ENCODE measurements at places on chromosomes 16 and 17.

- peak; percentile 71 for DNase-seq
Measured at GRCh38 chr16:29806641-29807425, 504 bp downstream of the MAZ start.

GRCh38 chr16:5615868-5616642, 518.5 kb upstream of the EEF2KMT start:
- DNase-seq = peak; percentile 76

DNA sequence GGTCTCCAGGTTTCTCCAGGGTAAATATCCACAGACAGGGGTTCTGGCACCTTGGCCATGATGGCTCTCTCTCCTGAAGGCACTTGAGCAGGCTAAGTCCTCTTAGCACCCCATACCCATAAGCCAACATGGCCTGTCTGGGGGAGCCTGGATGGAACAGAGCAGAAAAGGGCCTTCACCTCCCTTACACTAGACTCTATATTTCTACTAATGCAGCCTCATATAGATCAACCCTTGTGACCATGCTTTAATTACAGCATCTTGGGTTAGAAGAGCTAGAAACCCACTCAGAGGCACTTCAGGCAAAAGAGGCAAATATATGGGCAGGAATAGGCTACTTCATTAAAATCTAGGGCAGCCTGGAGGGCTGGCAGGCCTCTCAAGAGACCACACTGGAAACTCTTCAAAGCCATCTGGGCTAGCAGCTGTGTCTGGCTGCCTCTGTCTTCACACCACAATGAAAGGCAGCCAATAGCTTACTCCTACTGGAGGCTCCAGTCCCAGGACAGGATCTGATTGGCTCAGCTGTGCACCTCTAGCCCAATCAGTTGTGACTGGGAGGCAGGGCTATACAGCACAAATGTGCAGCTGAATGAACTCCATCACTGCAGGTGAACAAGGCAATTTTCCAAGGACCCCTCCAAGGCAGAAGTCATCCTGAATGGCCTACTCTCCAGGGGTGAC, 4.7 kb upstream of the CDT1 start:
- DNase-seq = no peak

DNA sequence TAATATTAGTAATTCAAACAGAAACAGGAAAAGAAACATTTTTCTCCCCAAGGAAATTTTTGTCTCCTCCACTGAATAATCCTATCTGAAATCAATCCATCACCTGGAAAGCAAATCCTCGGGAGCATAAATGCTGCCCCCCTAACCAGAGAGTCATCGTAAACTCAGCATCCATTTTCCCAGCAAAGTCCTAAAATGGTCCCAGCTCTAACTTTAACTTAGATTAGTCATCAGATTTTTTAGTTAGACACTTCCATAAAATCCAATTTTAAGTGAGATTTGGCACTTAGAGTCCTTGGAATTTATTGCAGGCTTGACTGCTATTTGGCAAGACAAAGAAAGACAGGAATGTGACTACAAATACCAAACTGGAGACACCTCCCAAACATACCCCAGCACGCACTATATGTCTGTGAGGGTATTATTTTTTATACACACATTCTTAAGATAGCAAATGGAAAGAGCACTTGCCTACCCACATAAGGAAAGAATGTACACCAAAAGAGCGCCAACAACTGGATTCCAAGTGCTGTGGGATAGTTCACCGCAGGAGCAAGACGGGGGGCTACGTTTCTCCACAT, 15.4 kb downstream of the SCO1 start:
- no peak for DNase-seq

DNA sequence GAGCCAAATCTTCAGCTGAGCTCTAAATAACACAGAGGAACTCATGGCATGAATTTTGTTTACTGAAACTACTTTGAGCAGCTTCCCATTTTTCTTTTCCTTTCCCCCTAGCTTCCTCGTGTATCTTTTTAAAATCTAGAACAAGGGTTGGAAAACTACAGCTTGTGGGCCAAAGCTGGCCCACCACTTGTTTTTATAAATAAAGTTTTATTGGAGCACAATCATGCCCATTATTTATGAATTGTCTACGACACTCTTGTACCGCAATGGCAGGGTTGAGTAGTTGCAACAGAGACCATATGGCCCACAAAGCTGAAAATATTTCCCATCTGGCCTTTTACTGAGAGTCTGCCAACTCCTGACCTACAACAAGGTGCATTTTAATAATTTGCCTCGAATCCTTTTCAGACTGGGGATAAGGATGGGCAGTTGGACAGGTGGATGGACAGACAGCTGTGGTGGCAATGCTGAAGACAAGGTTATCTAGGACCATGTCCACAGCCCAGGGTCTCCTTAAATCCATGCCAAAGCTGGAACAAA, 87.7 kb downstream of the RMI2 start:
- no peak for DNase-seq

GRCh38 chr16:64711596-64711995, 410.3 kb downstream of the CDH11 start:
- DNase-seq = no peak

GRCh38 chr16:67917852-67918236, 13.8 kb downstream of the CTRL start:
- no peak for DNase-seq

GRCh38 chr17:3020381-3020780, 43.0 kb downstream of the OR1D5 start:
- DNase-seq = no peak

DNA sequence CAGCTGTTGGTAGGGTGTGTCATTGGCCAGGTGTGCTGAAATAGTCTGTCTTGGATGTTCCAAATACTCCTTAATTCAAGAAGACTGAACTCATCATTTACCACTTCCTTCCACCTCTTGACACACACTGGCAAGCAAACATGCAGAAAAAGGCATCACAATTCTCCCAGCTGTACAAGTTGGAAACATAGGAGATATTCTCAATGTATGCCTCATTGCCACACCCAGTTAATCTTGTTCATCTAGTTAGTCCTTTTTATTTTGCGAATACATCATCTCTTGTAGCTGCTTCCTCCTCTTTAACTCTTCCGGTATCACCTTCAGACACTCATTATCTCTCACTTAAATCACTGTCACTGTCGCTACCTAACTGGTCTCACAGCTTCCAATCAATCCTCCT, 75.1 kb upstream of the GOT2 start:
- no peak for DNase-seq

DNA sequence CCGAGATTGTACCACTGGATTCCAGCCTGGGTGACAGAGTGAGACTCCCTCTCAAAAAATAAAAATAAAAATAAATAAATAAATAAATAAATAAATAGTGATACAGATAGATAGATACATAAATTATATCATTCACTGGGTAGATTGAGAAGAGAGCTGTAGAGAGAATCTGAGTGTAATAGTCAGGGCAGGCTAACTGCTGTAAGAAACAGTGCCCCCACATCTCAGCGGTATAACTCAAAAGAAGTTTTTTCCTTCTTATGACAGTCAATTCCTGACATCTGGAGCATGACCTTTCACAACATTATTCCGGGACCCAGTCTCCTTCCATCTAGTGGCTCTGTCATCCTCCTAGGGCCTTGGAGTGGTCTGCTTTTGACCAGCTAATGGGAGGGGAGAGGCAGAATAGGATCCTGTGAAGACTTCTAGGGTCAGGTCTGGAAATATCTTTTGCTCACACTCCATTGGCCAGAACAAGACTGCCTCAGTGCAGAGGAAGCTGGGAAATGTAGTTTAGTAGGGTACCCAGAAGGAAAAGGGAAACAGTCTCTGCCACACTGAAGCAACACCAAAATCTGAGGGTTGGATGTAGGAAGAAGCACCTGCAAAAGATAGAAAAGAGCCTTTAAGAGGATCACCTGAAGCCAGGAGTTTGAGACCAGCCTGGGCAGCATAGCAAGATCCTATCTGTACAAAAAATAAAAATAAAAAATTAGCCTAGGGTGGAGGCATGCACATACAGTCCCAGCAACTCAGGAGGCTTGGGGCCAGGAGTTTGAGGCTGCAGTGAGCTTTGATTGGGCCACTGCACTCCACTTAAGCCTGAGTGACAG, 3.0 kb upstream of the QPRT start:
- DNase-seq = peak; percentile 63

DNA sequence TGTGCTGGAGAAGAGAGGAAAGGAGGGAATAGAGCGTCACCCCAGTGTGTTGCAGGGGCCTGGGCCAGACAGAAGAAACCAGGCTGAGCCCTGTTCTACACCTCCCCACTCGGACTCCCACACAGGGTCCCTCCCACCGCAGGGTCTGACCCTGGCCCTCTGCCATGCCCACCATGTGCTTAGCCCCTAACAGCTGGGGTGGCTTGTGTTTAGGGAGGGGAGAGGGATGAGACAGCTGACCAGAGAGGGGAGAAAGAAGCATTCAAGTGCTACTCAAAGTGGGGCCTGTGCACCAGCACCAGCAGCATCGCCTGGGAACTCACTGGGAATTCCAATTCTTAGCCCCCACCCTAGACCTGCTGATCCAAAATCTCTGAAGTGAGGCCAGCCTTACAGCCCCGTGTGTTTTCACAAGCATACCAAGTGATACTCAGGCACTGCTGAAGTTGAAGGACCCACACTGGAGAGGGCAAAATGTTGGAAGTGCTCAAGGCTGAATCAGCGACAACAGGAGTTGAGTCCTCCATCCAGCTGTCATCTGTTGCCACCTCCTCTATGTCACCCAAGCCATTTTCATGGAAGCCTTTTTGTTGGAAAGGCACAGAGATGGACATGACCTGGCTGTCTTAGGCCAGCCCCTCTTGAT, 47.0 kb downstream of the FZD2 start:
- DNase-seq = no peak

DNA sequence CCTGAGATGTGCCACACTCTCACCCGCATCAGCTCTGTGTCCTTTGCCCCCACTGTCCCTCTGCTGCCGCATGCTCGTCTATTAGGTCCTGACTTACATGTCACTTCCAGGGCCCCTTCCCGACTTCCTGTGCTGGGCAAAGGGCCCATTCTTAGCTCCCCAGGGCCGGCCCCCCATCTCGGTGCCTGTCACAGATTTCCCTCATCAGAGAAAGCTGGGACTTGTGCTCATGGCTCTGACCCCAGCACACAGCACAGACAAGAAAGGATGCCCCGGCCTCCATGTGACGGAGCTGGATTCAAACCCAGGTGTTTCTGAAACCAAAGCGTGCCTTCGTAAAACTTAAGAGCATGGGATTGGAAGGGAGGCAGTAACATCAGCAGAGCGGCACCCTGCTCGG, 5.9 kb upstream of the MAPK7 start:
- DNase-seq = no peak

DNA sequence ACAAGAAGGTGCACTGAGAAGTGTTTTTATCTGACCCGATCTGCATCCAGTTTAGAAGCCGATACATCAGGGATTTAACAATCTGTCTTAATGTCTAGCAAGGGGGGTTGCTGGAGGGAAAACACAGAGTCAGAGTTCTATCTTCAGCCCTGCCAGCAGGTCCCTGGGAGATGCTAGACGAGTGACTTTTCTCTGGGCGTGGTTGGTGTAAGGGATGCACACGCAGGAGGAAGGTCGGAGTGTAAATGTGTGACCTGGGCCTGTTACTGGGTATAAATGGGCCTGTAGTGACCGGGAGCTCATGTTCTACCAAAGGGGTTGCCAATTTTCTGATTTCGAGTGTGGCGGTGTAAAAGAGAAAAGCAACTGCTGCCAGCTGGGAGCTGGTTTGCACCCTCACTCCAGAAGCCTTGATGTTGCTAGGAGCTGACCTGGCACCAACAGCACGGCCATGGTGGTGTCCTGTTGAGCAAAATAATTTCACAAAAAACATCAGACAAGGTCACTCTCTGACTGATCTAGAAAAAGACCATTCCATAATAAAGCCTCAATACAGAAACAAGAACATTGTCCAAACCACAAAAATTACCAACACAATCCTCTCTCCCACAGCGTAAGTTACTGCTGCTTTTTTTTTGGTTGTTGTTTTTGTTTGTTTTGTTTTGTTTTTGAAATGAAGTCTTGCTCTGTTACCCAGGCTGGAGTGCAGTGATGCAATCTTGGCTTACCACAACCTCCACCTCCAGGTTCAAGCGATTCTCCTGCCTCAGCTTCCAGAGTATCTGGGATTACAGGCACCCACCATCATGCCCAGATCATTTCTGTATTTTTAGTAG, 1.3 kb upstream of the KCTD13 start:
- DNase-seq = no peak

DNA sequence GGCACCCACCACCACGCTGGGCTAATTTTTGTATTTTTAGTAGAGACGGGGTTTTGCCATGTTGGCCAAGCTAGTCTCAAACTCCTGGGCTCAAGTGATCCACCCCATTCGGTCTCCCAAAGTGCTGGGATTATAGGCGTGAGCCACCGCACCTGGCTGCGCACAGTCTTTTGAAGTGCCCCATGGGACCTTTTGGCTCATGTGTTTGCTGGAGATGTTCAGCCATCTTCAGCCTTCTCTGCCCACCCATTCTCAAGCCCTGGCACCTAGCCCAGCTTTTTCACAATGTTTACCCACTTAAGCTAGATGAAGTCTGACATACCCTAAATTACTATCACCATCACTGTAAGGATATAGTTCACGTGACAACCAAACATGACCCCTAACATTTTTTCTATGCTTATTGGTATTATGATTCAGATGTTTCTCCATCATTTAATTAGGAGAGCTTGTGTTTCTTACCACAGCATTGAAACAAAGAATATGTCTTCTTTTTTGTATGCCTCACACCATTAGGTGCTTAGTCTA, 32.3 kb downstream of the PECAM1 start:
- no peak for DNase-seq

DNA sequence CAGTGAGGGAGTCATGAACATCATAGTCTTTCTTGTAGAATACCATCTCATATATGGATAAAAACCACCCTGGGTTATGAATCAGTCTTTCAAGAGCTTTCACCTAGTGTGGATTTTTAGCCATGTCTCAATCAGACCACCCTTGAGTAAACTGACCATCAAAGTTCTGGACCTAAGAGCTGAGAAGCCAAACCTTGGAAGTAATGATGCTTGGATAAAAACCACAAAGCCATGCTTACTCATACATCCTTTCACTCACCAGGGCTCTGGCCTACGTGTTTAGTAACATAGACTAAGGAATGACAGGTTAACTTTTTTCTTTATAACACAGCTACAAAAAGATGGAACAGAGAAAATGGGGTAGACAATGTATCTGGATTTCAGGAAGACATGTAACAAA, 167.2 kb downstream of the STX8 start:
- no peak for DNase-seq

- no peak for DNase-seq
Measured at GRCh38 chr17:81608082-81608481, 28.8 kb downstream of the NPLOC4 start.

GRCh38 chr16:1772908-1773702, at the start of gene MRPS34:
TSS of gene MRPS34 (minus strand) at chr16:1773134. CDS start at chr16:1773119, 15 bp downstream.
- DNase-seq = peak; percentile 78

GRCh38 chr16:60413969-60414368, 1622.3 kb downstream of the CDH8 start:
- no peak for DNase-seq

GRCh38 chr17:64515419-64515818, 8.6 kb downstream of the CEP95 start:
- DNase-seq = no peak

- no peak for DNase-seq
Measured at GRCh38 chr17:37553401-37553966, 55.7 kb downstream of the SYNRG start.
